ENCODE measurements at places on chromosomes 7 and 10.

DNA sequence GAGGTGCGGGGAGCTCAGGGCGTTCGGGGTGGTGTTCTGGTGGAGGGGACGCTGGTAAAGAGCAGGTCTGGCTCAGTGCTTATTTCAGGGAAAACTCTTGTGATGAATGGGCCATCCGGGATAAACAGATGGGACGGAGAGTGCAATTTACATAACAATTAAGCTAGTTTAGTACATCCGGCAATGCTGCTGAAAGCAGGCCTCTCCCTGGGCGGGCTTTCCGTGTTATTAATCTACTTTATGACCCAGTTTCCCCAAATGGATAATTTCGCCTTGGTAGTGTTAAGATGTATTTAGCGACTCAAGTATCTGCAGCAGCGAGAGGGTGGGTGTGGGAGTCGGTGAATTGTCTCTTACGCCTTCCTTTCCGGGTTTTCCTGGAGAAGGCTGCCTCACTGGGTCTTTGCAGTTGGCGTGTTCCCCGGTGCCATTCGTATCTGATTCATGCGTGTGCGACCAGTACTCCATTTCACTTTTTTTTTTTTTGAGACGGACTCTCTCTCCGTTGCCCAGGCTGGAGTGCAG lies 25.2 kb downstream of the FOXK1 start:
- no peak for DNase-seq

DNA sequence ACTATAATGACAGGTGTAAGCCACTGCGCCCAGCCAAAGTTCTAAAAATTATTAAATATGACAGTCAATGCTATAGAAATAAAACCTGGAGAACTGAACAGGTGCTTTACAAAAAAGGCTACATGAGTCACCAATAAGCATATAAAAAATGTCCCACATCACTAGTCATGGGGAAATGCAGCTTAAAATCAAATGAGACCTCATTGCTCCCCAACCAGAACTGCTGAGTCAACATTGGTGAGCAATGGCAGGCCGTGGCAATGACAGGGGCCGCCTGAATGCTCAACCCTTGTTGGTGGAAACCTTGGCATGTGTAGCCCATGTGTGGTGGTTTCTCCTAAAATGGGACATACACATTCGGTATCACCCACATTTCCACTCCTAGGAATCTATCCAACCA lies 352.3 kb upstream of the KLF6 start:
- no peak for DNase-seq

DNA sequence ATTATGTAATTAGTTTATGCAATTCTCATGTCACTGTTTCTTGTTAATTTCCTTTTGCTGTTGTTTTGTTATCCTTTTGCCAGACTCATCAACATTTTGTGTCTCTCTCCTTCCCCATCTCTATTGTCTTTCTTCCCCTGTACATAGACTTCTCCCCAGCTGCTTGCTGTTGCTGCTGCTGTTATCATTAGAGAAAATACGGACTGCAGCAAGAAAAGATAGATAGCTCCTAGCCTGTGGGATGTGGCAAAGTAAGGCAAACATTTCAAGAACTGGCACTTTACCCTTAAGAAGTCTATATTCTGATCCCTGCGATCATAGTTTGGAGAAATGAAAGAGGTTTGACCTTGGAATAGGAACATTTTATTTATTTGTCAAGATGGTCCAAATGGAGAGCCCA lies 162.2 kb downstream of the AOAH start:
- no peak for DNase-seq

DNA sequence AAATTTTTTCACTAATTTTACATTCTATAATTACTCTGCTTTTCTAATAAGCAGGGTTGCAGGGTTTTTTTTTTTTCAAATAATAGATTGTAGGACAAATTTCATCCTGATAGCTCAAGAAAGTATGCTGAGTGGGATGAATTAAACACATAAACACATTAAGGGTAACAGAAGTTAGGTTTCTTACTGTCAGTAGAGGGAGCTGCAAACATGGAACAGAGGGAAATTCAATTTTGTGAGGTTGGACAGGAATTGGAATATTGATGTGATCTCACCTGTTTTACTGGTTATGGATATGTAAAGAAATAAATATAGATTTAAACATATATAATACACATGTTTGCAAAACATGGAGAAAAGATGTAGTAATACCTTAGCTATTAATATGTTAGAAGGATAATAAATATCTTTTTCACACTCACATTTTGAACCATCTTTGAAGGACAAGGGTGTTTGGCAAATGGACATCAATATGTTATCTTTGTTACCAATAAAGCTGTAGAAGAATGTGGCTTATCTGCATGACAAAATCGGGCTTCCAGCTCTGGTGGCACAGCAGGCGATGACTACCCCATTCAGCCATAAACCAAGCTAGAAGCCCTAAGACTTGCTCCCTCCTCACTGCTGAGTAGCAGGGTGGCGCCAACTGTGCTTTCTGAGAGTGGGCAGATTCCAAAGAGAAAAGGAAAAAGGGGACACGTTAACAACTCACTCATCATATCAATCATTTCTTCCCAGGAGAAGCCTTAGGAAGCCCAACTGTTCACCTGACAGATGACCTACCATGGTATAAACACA lies 1257.4 kb downstream of the GATA3 start:
- DNase-seq: no peak

GRCh38 chr10:133520193-133520738 lies 6.9 kb upstream of the CYP2E1 start:
- peak; percentile 96 for DNase-seq

DNA sequence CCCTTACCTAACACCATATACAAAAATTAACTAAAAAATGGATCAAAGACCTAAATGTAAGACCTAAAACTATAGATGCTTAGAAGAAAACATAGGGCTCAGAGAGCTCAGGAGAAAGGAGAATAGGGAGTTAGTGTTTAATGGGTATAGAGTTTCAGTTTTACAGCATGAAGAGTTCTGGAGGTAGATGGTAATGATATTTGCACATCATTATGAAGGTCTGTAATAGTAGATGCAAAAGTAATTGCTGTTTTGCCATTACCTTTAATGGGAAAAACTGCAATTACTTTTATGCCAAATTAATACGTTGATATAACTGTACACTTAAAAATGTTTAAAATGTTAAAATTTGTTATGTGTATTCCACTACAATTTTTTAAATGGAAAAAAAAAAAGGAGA lies 39.2 kb upstream of the NANOS1 start:
- DNase-seq: no peak

DNA sequence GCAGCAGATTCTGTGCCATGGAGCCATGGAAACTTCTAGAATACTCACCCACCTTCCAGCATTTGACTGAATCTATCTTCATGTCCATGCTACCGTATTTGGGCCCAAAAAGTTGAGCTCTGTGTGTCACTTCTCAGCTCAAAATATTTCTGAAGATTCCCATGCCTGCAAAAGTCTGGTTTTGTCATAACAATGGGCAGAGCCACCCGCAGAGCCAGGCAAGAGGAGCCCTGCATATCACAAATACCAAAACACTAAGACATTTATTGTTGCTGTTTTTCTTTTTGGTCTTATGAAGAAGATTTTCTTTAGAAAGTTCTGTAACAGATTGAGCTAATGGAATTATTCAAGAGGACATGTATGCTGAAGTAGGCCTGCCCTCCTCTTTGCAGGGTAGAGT lies 68.1 kb downstream of the PRTFDC1 start:
- DNase-seq: no peak

GRCh38 chr10:106252541-106252940 lies 912.0 kb downstream of the SORCS1 start:
- no peak for DNase-seq

DNA sequence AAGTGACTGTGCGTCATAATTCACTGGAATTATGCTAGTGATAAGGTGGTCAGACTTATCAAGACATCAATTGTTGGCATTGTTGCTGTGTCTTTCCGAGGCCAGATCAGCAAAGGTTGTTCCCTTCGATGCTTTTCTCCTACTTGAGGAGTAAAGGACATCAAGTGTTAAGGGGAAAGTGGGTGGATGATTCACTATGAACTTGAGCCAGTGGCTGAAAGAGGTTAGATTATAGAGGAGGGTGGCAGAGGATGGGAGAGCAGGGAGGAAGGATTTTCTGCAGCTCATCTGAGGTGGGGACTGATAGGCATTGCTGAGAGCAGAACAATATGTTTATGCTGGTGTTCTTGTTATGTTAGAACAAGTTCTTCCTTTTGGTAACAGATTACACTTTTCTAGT lies 131.4 kb upstream of the AGR3 start:
- DNase-seq: no peak

DNA sequence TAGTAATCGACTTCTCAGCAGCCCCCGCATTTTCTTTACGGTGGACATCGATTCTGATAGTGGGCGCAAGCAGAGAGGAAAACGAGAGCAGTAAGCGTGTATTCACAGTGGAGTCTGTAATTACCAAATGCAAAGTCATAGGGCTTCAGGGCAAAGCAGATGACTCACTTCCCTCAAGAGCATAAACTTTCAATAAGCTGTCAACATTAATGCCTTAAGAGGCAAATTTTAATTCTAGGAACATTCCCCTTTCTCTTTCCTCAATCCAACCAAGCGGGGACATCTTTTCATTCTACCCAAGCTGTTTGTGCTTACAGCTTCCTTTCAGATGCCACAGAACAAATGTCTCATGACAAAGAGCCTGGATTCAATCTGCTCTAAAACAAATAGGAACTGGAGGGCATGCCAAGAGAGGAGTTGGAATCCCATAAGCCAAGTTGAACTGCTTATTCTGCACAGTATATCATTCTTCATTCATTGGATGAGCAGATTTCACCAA lies 48.6 kb downstream of the MALSU1 start:
- DNase-seq: no peak

DNA sequence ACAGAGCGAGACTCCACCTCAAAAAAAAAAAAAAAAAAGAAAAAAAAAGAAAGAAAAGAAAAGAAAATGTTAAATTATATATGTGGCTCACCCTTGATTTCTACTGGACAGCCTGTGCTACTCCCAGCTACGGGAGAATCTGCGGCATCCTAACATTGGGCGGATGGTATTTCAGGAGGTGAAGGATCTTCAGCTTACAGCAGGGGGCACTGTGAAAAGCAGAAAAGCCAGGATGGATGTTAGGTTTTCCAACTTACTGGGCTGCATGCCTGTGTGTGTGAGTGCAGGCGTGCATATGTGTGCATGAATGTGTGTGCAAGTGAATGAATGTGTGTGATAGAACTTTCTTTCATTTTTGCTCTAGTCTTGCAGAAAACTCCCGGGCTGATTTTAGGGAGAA lies 1066.5 kb downstream of the TYW1 start:
- DNase-seq: no peak

- DNase-seq: no peak
Measured at GRCh38 chr10:3950676-3951275, 165.8 kb upstream of the KLF6 start.

- DNase-seq: no peak
Measured at GRCh38 chr7:72057796-72058195, 354.3 kb downstream of the CALN1 start.

DNA sequence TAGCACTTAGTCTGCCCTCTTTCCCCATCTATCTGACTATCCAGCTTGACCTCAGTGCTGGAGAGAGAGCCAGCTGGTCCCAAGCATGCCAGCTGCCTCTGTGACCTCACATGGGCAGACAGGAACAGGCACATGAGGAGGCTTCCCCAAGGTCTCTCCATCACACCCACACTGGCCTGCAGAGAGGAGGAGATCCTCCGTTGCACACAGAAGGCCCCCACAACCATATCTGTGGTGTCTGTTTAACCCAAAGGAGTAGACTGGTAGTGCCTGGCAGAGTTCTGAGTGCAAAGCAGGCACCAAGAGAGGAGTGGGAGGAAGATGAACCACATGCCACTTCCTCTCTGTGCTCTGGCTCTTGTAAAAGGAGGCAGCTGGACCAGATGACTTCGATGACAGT lies 4.8 kb upstream of the ANK3 start:
- DNase-seq: no peak

- peak; percentile 39 for DNase-seq
Measured at GRCh38 chr7:99624484-99624883, 7.7 kb downstream of the ZSCAN25 start.

DNA sequence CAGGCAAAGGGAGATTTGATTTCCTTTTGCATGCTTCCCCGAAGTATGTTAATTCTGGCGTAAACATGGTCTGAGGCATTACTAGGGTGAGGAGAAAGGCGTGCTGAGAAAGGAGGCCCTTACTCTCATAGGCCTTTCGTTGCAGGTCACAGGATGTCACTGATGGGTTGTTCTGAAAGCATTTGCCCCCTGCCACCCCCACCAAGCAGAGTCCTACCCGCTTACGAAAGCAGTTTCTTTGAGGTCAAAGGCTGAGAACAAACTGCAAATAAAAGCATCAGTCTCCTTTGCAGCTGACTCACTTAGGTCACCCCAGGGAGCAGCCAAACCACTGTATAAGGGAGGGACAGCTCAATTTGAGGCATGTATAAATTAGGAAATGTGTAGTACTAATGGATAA lies 57.1 kb downstream of the BPGM start:
- DNase-seq: no peak

DNA sequence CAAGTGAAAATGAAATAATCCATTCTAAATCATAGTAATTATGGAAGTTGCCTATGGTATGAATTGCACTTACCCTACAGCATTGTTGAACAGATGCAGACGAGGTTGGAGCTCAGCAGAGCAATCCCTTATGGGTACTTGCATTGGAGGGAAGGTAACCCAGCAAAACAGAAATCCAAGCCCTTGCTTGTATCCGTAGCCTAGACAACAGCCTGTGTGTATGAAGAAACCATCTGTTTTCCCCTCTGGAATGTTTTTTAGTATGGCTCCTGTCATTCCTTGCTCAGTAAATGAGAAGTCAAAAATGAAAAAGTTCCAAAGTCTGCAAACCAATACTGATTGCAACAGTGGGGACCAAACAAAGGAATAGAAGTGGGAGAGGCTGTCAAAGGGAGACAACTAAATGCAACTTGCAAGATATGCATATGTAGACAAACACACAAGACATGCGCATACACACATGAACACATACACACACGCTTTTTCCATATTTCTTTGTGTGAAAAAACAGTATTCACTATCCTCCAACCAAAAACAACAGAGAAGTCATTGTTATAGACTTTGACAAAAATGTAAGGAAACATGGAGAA lies 260.8 kb downstream of the DYNC1I1 start:
- no peak for DNase-seq

- no peak for DNase-seq
Measured at GRCh38 chr10:111360260-111360925, 283.6 kb downstream of the ADRA2A start.

DNA sequence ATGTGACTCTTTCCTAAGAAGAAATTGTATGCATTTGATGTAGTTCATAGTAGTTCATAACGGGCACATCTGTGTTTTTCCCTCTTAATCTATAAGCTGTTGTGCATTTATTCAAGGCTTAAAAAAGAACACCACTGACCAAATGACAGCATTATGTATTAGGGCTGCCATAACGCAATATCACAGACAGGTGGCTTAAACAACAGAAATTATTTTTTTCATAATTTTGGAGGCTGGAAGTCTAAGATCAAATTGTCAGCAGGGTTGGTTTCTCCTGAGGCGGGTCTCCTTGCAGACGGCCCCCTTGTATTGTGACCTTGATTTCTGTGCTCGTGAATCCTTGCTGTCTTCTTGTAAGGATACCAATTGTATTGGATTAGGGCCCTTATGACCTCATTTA lies 627 bp upstream of the SSMEM1 start:
- no peak for DNase-seq
